ENCODE measurements at places on chromosomes 13 and 19. TPM values are rescaled to one million over a fixed set of nuclear protein-coding genes. Genes with fewer than 3 reads are reported as not detected.

The FUT6 gene
- not detected for total RNA-seq

DNA sequence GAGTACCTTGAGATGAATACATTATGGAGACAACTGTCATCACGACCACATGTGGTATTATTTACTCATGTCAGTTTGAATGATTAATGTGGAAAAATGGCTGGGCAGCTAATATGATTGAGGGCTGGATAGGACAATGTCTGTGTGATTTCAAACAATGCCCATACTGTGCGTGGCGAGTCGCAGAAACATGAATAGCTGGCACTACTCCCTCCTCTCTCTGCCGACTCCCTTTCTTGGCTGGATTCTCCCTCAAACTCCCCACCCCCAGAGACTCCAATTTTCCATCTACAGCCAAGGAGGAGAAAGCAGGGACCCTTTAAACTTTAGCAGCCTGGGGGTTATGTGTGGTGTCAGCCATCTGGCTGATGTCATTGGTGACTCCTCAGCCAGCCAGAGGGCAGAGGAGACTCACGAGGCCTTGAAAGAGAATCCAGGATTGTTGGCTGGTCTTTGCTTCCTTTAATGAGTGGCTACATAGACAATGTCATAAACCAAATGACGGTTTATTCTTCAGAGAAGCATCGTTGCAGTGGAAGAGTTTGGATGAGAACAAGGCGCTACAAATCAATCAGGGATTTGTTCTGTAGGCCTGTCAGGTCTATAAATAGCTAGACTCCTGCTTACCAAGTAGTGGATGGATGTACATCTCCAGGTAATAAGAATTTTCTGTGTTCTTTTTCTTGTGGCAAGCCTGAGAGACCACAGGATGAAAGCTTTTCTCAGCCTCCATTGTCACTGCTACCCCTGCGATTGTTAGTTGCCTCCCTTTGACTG lies 165.6 kb downstream of the DLEU7 start:
- DNase-seq = no peak
- no peaks in the 10 kb centered on the region for H3K36me3 ChIP-seq
- no peak overlapping the region for H3K27ac ChIP-seq
- no peaks in the 10 kb centered on the region for H3K4me1 ChIP-seq
- no peaks in the 10 kb centered on the region for H3K27me3 ChIP-seq

- no peak overlapping the region for H3K4me3 ChIP-seq
- H3K27ac ChIP-seq = no peak overlapping the region
- 0 out of 2 replicates have a peak, but pooled peaks cover 3% of the 10 kb centered on the region for H3K4me1 ChIP-seq
- no peak for DNase-seq
- H3K36me3 ChIP-seq = no peaks in the 10 kb centered on the region
These were observed 1.2 kb downstream of the IZUMO4 start for GRCh38 chr19:2097886-2098327.

DNA sequence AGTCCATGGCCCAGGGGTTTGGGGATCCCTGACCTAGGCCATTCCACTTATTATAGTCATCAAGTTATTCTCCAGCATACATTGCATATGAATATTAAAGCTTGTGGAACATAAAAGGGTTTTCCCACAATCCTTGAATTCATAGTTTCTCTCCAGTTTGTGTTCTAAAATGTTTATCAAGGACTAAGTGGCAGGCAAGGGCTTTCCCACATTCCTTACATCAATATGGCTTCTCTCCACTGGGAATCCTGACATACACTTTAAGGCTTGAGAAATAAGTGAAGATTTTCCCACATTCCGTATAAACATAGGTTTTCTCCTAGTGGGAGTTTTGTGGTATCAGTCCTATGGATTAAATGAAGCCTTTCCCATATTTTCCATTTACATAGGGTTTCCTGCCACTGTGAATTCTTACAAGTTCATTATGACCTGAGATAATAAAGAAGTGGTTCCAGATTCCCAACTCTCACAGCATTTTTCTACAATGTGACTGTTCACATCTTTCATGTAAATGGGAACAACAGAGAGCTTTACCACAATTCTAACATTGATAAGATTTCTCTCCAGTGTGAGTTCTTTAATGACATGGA lies 14.5 kb downstream of the ZNF426 start:
- no peak overlapping the region for H3K4me3 ChIP-seq
- DNase-seq = no peak
- no peak overlapping the region for H3K27ac ChIP-seq

The ZNF285 gene
- 1.4 TPM for total RNA-seq

- no peak for DNase-seq
- 0 out of 2 replicates have a peak, but pooled peaks cover 4% of the 10 kb centered on the region for H3K4me1 ChIP-seq
- no peaks in the 10 kb centered on the region for H3K36me3 ChIP-seq
- no peaks in the 10 kb centered on the region for H3K27me3 ChIP-seq
These were observed 72.2 kb downstream of the DHRS12 start for GRCh38 chr13:51731759-51732158.

DNA sequence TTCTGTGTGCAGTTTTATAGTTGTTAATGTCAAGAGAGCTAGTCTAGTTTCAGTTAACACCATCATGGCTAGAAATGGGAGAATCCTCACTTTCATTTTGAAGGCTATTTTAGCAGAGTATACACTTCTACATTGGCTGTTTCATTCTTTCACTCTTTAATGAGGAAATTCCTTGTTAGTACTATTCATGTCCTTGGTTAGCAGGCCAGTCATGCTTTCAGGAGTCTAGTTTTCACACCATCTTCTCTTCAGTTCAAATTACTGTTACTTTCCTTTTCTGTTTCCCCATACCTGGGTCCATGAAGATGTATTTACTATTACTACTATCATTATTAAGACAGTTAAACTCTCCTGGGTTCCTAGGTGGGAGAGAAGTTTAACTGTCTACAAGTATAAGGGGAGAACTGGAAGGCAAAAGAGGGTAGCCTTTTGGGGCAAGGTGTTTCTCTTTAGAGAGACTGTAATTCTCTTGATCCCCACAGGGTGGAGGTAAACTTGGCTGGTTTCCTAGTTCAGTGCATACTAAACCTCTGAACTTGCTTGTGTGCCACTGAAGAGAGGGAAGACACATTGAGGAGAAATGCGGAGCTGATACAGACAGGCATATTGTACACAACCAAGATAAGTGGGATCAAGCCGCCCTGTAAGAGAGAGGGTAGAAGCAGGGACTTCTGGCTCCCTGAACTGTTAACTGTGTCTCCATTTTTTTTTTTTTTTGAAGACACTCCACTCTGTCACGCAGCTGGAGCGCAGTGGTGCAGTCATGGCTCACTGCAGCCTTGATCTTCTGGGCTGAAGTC lies 41.3 kb upstream of the IGFL4 start:
- no peaks in the 10 kb centered on the region for H3K4me1 ChIP-seq
- H3K4me3 ChIP-seq = no peak overlapping the region
- no peak overlapping the region for H3K27ac ChIP-seq
- no peaks in the 10 kb centered on the region for H3K27me3 ChIP-seq
- H3K36me3 ChIP-seq = no peaks in the 10 kb centered on the region

The PDE4C gene
- total RNA-seq = 0.98 TPM

The S1PR2 gene
- total RNA-seq = 2.9 TPM

DNA sequence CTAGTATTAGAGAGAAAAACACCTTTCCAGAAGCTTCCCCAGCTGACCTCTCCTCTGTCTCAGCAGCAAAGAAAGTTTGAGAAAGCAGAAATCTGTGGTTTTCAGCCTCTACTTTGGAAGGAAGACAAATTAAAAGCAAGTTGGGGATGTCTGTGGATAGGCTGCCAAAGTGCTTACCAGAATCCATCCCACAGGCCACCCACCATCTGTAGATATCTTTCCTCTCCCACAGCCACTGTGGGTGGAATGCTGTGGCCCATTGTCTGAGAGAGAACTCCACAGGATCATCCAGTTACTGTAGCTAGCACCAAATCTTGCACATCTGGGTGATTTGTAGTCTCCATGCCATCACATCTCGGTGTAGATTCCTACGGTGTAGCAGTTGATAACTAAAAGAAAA lies 133.5 kb downstream of the DNAJC15 start:
- no peak for DNase-seq
- H3K36me3 ChIP-seq = no peaks in the 10 kb centered on the region
- no peaks in the 10 kb centered on the region for H3K4me1 ChIP-seq
- H3K4me3 ChIP-seq = no peak overlapping the region

GRCh38 chr13:39918620-39919236 lies 263.3 kb downstream of the COG6 start:
- DNase-seq = no peak
- H3K4me1 ChIP-seq = no peaks in the 10 kb centered on the region
- H3K4me3 ChIP-seq = no peak overlapping the region
- H3K27me3 ChIP-seq = no peaks in the 10 kb centered on the region
- H3K36me3 ChIP-seq = no peaks in the 10 kb centered on the region
- H3K27ac ChIP-seq = no peak overlapping the region

The PLIN4 gene
- total RNA-seq = 10.2 TPM

The B9D2 gene
- total RNA-seq = 7.1 TPM

GRCh38 chr13:79645569-79645968 lies 164.6 kb downstream of the NDFIP2 start:
- no peak for DNase-seq
- H3K27me3 ChIP-seq = no peaks in the 10 kb centered on the region
- H3K36me3 ChIP-seq = no peaks in the 10 kb centered on the region

All from Panc1 (cell line).